Daoy (cell line): ENCODE measurements at places on chromosomes 6 and 20.

- peak; percentile 43 for DNase-seq
Observed at GRCh38 chr20:33373735-33374605, 27.3 kb downstream of the CDK5RAP1 start.

DNA sequence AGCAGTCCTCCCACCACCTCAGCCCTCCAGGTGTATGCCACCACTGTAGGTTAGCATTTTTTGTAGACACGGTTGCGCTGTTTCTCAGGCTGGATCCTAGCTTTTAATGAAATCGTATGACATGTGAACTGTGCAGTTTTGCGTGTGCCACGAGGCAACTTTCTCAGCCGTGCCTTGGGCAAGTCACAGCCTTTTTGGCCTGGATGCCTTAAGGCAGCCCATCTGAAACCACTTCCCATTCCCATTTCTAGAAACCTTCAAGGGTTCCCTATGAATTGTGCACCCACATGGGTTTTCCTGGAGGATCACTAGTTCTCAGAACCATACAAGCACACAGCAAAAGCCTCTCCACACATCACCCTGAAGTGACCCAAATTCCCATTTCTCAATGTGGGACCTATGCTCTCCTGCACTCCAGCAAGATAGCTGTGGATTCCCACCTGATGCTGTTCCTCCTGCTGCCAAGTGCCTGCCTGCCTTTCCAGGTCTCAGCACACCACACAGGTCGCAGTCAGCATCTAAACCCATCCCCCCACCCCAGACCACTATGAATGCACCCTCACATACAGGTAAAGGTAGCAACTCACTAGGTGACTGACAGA lies 28.9 kb downstream of the SNX5 start:
- DNase-seq: no peak

GRCh38 chr6:163375361-163375760 lies 39.2 kb upstream of the QKI start:
- no peak for DNase-seq

DNA sequence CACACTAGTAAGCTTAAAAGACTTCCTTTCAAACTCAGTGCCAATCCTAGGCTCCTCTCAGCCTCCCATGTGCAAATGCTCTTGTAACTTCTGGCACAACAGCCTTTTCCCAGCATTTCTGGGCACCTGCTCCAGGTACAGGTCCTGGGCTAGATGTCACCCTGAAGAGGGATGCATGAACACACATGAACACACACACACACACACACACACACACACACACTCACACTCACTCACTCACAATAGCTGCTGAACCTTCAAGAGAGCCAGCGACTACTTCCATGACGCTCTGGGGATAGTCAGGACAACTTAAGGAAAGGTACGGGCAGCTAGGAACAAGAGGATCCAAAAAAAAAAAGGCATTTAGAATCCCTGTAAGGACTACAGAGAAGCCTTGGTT lies 122.8 kb downstream of the INSM1 start:
- DNase-seq: no peak

DNA sequence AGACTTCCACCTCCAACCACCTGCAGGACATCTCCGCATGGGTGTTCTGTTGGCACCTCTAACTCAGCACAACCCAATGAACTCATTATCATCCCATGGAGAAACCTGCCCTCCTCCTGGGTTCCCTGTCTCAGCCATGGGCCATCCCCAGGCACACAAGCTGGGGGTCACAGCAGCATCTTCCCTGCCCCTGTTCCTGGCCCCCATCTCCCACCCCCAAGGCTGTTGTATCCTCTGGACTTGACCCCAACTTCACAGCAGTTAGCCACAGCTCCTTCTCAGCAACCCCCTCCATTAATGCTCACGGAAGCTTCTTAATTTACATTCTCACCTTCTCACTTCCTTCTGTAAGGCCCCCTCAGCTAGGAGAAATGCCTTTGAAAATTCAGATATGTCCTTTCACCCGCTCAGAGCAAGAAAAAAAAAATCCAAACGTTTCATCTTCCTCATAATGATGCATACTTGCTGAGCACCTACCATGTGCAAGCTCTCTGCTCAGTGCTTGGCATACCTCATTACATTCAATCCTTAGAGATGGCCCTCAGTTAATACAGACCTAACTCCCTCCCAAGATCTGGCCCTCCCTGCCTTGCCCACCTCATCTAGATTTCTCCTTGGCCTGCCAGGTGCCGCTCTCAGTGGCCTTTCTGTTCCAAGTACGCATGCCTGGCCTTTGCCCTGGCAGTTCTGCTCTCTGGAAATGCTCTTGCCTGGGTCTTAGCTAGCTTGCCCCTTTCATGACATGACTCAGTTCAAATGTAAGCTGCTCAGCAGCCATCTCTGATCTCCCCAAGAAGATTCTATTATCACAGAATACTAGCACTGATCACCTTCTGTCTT lies 2.5 kb upstream of the NELFCD start:
- no peak for DNase-seq

GRCh38 chr20:12660918-12661317 lies 347.9 kb upstream of the SPTLC3 start:
- DNase-seq: no peak

DNA sequence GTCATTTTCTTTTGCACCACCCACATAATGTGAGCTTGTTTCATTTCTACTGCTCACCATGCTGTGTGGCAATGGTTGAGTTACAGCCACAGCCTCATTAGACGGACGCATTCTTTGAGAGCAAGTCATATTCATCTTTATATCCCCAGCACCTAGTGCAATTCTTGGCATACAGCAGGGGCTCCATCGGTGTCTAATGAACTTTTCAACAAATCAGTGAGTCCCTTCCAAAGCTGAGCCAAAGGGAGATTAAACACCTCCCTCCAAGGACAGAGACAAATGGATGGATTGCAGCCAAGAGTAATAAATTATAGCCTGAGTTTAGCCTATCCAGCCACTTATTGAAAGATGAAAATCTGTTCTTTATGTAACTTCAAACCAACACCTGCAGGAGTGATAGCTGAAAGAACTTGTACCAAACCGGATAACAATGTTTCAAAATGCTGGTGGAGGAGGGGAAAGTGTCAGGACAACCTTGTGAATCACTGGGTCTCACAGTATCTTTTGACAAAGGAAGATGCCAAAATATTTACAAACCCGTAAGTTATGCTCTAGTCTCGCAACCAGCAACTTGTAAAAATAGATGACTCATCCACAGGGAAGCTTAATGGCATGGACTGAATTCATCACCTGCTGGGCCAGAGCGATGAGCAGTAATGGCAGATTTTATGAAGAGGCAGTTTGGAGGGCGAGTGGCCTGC lies 139.0 kb downstream of the PXDC1 start:
- peak; percentile 91 for DNase-seq

GRCh38 chr6:55108134-55109130 lies 65.9 kb upstream of the HCRTR2 start:
- no peak for DNase-seq

DNA sequence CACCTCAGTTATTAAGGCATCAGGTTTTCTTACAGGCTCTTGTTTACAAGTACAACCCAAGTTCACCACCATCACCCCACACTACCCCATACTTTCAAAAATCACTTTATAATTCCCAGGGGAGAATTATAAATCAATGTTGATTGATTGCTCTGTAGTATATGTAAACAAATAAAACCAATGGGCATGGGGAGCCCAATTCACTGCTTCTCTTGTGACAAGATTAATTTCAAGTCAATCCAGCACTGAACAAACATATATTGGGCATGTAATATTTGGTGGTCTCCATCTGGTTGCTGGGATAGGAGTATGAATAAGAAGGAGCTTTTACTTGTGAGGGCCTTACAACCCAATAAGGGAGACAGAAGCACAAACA lies 95.8 kb downstream of the CLVS2 start:
- no peak for DNase-seq

DNA sequence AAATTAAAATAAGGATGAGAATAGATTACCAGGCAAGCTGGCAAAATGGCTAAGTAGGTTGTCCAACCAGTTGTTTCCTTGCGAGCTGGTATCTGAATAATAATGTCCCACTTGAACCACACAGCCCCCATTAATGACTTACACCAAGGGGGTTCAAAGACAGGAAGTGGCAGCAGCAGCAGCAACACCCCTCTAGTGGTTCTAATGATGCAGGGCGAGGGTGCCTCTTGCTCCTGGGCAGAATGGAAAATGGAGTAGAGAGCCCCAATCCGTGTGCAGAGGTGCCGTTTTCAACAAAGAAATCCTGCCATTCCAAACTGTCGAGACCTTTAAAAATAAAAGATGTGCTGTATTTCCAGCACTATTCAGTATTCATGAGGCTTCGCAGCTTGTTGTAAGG lies 218.1 kb downstream of the TSHZ2 start:
- DNase-seq: no peak

DNA sequence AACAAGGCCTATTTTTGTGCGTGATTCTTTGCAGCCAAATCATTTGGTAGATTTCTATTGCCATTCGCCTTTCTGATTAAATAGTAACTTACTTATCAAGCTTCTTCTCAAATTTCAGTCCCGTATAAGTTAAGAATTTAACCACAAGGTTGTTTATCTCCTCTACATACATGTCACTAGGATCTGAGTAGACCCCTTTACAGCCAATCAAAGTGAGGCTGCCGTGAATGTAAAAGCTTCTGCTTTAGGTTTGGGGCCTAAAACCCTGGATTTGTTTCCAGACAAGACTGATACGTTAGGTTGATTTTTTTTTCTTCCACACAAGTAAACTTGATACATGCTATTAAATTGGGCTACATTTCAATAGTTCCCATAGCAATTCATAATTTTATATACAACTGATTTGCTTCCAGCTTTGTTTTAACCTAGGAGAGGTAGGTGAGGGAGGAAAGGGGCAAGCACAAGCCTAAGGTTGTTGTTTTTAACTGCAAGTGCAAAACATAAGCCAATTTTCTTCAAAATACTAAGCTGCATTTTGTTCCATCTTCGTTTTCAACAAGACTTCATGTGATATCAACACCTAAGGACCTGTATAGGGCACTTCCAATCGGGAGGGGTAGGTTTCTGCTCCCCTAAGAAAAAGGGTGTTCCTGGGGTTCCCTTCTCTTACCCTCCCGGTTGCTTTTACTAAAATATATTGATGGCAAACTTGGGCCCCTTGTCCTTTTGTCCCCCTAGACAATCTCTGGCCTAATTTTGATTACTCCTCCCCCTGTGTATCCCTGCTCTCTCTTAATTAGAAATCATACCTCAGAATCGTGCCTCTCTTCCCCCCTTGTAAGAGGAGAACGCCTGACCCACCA lies 1.7 kb downstream of the RANBP9 start:
- peak; percentile 32 for DNase-seq

GRCh38 chr6:164062872-164063271 lies 648.4 kb downstream of the QKI start:
- no peak for DNase-seq

GRCh38 chr20:57397693-57398108 lies 6.5 kb downstream of the RBM38 start:
- DNase-seq: no peak

- DNase-seq: no peak
Observed at GRCh38 chr6:111338843-111339242, 144.2 kb downstream of the REV3L start.

- DNase-seq: peak; percentile 50
Observed at GRCh38 chr6:24666097-24666640, 530 bp downstream of the TDP2 start.

DNA sequence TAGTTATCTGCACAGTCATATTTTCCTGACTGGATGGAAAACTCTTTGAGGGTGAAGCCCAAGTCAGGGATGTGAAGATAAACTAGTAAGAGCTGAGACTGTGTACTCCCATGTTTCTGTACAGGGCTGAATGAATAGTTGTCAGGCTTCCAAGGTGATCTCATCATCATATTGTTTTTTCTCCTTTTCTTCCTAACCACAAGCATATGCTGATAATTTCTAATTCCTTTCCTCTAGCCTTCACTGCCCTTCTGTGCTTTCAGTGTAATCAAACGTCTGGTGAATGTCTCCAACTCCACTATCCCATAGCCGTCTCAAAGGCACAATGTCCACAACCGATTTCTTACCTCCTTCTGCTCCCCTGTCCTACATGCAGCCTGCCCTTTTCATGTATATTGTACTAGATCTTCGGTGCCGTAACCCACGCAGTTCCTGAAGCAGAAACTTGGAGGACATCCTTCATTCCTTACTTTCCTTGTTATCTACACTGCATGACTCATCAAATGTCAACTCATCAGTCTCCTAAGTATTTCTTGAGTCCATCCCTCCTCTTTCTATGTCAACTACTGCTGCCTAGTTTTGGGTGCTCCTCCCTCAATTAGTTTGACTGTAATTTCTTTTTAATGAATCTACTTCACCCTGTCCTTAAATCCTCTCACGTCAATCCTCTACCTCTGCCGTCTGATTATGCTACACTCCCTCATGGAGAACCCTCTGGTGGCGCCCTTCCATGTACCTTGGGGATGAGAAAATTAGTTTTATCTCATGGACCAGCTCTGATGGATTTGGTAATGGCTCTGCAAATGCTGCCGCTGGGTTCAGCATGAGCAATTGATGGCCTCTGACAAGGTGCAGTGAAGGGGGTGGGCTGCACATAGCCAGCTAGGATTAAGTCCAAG lies 21.9 kb downstream of the NCOA7 start:
- DNase-seq: peak; percentile 88

GRCh38 chr6:81813305-81813704 lies 60.8 kb upstream of the TENT5A start:
- no peak for DNase-seq
